Upper lobe of right lung (tissue), 1 donor: ENCODE measurements at places on chromosomes 16 and 17.

DNA sequence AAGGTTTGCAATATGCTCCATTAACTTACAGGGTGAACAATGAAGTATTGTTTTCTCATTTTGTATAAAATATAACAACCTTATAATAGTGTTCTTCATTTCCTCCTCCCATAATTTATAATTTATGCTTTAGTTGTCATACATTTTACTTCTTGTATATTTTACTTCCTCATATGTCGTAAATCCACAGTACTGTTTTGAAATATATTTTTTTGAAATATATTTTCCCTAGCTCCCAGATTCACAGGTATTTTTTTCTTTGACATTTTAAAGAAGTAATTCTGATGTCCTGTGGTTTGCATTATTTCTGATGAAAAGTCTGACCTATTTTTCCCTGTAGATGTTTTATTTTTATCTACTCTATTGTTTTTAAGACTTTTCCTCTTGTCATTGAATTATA is 52.7 kb downstream of the VMP1 start:
- no peak for DNase-seq

DNA sequence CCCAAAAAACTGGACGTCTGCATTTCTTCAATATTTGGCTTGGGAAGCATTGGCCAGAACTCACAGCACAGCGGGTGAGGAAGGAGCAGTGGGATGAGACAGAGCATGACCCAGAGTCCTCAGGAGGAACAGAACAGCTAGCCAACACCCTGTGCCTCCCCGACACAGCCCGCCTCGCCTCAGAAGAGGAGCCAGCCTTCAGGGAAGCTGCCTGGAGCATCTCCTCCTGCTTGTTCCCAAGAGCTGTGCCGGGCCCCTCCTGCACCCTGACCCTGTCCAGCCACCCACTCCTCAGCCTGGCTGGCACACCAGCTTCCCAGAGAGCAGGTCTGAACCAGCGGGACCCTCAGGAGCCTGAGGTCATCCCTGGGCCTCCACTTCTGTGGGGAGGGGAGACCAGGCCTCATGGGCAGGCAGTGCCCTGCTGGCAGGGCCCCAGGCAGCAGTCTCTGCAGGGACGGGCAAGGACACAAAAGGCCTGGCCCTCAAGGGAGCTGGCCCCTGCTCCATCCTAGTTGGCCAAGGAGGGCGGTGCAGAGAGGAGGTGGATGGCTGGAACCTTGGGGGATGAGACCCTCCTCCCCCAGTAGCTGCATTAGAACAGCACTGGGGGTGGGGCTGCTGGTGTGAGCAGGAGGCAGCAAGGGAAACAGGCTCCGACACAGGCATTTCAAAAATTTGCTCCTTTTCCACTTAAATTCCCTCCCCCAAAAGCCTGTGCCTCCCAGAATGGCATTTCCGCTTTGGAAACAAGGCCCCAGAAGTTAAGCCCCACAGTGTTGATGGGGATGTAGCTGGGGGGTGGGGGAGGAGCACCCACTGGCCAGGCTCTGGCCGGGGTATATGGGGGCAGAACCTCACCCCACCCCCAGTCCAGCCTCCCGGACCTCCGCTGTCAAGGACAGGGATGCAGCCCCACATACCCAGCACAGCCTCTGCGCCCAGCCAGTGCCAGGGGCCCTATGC is 1.8 kb upstream of the BCAR1 start:
- peak; percentile 63 for DNase-seq

DNA sequence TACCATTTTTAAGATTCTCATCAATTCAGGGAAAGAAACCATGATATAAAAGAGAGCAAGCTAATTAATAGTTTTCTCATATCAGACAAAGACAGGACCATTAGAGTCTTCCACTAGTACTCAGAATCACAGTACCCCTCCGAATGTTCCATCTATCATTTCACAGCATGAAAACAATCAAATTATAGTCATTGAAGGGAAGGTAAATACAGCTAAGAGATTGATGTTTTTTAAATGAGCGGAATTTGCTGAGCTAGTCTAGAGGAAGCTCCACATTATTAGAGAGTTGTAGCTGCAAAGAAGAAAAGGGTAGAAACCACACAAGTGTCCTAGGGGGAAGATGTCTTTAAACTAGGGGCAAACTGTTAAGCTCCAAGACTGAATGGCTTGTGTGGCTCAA is 808.9 kb downstream of the CDH11 start:
- DNase-seq: no peak

- DNase-seq: no peak
Observed at GRCh38 chr17:5838661-5839300, 231.4 kb upstream of the WSCD1 start.

DNA sequence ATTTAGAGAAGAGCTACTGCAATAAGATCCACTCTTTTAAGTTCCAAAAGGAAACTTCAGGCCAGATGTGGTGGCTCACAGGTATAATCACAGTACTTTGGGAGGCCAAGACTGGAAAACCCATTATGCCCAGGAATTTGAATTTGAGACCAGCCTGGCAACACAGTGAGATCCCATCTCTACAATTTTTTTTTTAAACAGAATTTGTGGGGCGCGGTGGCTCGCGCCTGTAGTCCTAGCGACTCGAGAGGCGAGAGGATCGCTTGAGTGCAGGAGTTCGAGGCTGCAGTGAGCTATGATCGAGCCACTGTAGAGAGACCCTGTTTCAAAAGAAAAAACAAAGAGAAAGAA is 793 bp downstream of the COG7 start:
- DNase-seq: no peak

GRCh38 chr16:89593841-89594240 is 18.3 kb downstream of the CPNE7 start:
- DNase-seq: no peak

DNA sequence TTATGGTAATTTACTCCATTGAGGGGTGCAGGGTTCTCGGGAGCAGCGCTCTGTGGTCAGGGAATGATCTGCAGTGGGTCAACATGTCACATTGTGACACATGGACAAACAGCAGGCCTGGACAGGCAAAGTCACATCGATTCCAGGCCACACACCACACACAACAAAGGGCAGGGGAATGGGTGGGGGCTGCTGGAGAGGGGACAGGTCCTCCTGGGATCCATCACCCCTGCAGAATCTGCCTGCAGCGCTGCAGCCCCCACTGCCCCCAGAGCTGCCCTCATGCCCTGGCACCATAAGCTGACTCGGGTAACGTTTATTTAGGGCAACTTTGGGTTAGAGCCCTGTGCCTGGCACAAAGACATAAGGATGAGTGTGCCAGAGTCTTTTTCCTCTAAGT is 9.1 kb downstream of the PEMT start:
- no peak for DNase-seq

GRCh38 chr16:58636466-58636865 is 6.8 kb upstream of the CNOT1 start:
- no peak for DNase-seq

GRCh38 chr17:31269036-31269577 is 27.9 kb downstream of the OMG start:
- DNase-seq: no peak

GRCh38 chr16:15434425-15435215 is at the start of gene BMERB1:
Gene BMERB1, plus strand, starts transcription at chr16:15434588. Its CDS starts 66 bp downstream, at chr16:15434654.
- DNase-seq: peak; percentile 70

GRCh38 chr17:40862985-40863733 is 3.9 kb downstream of the KRT12 start:
- no peak for DNase-seq

DNA sequence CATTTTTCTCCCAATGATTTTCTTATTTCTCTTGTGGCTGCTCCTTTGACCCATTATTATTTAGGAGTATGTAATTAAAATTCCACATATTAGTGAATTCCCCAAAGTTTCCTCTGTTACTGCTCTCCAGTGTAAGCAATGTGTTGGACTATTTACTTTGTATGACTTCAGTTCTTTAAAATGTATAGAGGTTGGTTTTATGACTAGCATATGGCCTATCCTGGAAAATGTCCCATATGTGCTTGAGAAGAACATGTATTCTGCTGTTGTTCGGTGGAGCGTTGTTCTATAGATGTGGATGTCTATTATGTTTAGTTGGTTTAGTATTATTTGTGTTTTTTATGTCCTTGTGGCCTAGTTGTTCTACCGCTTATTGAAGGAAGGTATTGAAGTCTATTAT is 6.0 kb upstream of the NT5M start:
- no peak for DNase-seq

DNA sequence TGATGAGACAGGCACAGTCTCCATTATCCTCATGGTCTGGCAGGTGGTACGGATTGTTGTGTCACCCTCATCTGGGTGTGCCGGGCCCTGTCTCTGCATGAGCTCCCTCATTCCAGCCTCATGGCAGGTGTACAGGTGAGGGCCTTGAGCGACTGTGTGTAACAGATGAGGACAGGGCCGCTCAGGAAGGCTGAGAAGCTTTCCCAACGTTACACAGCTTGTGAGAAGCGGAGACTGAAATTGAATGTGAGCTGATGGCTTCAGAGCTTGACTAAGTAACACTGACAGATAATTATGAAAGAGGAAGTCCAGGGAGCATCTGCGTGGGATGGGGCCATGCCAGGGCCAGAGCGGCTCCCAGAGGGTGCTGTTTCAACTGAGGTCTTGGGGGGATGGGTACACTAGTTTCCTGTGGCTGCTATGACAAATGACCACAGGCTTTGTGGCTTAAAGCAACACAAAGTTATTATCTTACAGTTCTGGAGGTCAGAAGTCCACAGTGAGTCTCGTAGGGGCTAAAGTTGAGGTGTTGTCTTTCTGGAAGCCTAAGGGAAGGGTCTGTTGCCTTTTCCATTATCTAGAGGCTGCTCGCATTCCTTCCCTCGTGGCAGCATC is 36.7 kb downstream of the CMIP start:
- peak; percentile 83 for DNase-seq

- no peak for DNase-seq
Observed at GRCh38 chr17:77178563-77178962, 37.8 kb downstream of the SEC14L1 start.
